Osteocyte (in vitro differentiated cells): ENCODE measurements at places on chromosomes 6 and 20. TPM values are rescaled to one million over a fixed set of nuclear protein-coding genes. Genes with fewer than 3 reads are reported as not detected.

Gene CCR6
- not detected in 2 replicates for total RNA-seq

DNA sequence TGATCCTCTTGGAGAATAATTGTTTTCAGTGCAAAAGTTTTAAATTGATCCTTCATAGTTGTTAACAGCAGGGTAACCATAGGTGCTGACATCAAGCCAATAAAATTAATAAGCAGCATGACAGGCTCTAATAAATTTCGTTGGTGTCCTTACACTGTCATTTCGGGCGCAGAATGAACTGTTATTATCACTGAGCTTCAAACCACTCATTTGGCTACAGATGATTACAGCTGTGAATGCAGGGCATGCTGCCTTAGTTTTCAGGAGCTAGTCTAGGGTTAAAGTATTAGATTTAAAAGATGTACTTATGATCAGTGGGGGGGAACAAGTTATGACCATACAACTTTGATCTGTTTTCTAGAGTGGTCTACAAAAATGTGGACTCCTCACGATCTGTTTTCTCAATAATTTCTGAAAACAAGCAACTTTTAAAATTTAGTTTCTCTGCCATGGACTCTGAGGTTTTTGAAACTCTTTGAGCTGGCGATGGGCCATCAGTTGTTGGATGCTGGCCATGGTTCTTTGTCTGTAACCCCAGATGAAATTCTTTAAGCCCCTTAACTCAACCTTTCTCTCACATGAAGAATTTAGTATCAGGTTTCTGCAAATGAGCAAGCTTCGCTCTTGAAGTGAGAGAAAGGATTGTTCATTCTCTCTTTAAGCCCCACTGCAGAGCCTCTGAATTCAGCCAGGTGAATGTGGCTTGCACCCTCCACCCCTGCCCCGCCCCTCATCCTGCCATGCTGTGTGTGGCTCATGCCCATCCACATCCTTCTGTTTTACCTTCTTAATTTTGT is 99.1 kb upstream of the MTHFD1L start:
- H3K27ac ChIP-seq, result peak overlapping the region; percentile 75
- peaks cover 41% of the 10 kb centered on the region for H3K4me1 ChIP-seq
- no peak overlapping the region for H3K4me3 ChIP-seq
- no peaks in the 10 kb centered on the region for H3K27me3 ChIP-seq
- no peaks in the 10 kb centered on the region for H3K36me3 ChIP-seq

DNA sequence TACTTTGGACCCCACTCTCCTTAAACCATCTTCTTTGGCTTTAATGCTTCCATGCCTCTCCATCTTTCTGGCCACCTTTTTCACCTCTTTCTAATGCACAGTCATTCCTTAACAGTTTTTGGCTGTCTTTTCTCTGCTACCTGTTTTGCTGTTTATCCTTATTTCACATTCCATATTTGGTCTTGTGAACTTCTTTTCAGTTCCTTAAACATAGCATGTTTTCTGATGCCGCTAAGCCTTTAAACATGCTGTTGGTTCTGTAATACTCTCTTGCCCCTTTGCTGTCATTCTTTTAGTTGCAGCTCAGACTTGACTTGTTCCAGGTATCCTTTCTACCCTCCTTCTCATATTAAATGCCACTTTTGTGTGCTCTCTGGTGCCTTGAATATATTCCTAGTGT is 35.8 kb downstream of the TOP1 start:
- H3K27me3 ChIP-seq, result no peaks in the 10 kb centered on the region
- no peak overlapping the region for H3K4me3 ChIP-seq
- H3K36me3 ChIP-seq, result peaks cover 39% of the 10 kb centered on the region

DNA sequence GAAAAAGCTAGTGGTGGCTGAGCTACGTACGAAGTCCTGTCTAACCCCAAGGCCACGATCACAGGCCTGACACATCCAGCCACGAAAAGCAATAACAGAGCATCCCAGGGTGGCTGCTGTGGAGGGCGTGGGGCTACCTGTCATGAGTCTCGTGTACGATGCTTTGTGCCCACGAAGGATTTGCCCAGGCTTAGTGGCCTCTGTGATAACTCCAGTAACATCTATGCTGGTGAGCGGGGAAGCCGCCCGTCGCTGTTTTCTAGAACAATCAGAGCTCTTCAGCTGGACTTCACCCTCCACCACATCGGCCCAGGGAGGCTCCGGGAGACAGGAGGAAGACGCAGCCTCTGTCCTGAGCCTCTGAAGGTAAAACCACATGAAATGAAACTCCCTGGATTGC is 250.5 kb downstream of the TAF4 start:
- no peak for DNase-seq
- H3K36me3 ChIP-seq, result no peaks in the 10 kb centered on the region
- no peaks in the 10 kb centered on the region for H3K4me1 ChIP-seq
- H3K4me3 ChIP-seq, result no peak overlapping the region
- no peaks in the 10 kb centered on the region for H3K27me3 ChIP-seq

- no peak overlapping the region for H3K4me3 ChIP-seq
- H3K27ac ChIP-seq, result no peak overlapping the region
- peaks cover 61% of the 10 kb centered on the region for H3K36me3 ChIP-seq
These were observed 15.1 kb upstream of the SNRPB start for GRCh38 chr20:2485661-2486060.
